Activated naive CD4-positive, alpha-beta T cell (primary cell): ENCODE measurements at places on chromosomes 3 and 15.

- no peak for DNase-seq
Observed at GRCh38 chr3:146892041-146892440, 286.9 kb upstream of the PLSCR5 start.

DNA sequence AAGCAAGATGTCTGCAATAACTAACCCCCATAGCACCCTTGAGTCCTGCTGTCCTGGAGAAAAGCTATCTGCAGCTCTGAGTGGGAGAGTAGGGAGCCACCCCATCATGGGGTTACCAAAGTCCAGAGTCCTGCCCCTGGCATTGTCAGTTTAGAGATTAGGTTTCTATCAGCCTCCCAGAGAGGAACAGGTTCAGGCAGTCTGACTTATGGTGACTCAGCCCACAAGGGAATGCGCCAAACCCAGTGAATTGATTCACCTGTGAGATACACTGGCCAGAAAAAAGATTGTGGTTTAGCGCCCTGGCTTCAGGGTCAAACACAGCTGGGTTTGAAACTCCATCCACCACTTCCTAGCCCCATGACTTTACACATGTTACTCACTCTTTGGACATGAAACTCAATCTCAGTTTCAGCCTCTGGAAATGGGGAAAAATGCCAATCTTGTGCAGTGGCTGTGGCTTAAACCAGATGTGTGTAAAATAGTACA is 263.6 kb upstream of the HES1 start:
- no peak for DNase-seq

GRCh38 chr3:107975529-107976201 is 115.2 kb downstream of the CD47 start:
- DNase-seq, result no peak

DNA sequence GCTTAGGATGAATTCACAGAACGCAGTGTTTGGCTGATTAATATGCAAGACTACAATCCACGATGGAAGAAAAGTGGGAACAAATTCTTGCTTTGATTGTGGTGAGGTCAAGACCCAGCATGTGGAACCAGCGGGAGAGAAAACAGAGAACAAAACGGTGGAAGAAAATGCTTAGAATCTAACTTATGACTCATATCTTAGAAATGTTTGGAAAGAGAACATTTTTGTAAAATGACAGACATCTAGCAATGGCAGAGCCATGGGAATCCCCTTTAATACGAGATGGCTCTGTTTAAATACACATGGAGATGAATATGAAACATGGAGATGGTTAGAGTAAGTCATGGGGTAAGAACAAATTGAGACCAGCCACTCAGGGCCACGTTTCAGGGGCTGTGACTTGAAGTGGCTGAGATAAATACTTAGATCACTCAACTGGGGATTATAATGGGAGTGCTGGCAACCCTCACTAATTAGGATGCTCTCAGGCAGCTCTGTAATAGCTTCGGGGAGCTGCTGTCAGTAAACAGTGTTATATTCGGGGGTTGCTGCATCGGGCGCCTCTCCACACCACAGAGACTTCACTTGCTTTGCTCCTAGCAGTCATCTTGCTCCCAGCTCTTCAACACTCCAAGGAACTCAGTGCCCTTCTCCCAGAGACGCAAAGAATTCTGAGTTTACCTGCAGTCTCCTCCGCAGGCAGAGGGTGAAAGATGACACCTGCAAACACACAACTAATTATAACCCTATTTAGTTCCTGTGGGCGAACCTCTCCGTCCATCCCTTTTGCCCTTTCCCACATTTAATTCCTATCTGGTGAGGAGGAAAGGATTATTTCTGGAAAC is 68.0 kb upstream of the ONECUT1 start:
- no peak for DNase-seq

GRCh38 chr3:27560484-27561056 is 76.4 kb upstream of the SLC4A7 start:
- no peak for DNase-seq

GRCh38 chr3:155423526-155424322 is 130.2 kb upstream of the STRIT1 start:
- DNase-seq, result no peak

DNA sequence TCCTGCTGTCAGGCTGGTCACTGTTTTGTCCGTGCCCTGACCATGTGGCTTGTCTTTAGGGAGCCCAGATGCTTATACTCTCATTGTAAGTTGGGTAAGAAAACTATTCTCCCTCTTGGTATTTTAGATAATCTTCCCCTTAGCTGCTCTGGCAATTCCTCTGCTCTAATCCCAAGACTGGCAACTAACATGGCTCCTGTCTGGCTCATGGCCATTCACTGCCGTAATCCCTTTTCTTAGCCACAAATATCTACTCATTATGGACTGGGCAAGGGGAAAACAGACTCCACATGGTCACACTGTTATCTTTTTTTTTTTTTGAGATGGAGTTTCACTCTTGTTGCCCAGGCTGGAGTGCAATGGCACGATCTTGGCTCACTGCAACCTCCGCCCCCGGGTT is 38.8 kb downstream of the TYRO3 start:
- no peak for DNase-seq

DNA sequence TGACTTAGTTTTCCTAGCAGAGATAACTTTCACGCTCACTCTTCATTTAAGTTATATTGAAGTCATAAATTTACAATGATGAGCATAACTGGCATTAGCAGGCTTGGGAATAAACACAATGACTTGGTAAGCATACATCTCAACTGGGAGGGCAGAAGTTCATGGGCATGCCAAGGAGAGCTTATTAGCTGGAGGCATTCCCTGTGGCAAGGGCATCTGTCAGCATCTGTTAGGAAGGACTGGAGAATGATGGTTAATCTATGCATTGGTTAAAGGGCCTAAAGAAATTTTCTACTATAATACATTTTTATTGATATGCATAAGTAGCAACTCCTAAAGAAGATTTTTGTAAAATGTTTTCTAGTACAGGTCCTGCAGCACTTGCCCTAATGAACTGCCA is 52.4 kb downstream of the NEK11 start:
- no peak for DNase-seq

GRCh38 chr15:73857193-73857920 is 16.0 kb upstream of the TBC1D21 start:
- no peak for DNase-seq

DNA sequence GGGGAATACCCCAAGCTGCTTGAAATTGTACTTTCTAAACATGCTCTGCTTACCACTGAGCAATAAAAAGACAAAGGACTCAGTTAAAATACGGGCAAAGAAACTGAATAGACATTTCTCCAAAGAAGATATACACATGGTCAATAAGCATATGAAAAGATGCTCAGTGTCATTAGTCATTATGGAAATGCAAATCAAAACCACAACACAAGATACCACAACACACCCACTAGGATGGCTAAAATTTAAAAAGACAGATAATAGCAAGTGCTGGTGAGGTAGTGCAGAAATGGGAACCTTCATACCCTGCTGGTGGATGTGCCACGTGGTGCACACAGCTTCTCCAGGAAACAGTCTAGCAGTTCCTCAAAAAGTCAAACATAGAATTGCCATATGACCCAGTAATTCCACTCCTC is 21.3 kb downstream of the LRIG1 start:
- no peak for DNase-seq

GRCh38 chr3:12302564-12302963 is 13.7 kb downstream of the PPARG start:
- DNase-seq, result no peak

- DNase-seq, result no peak
Observed at GRCh38 chr3:161026612-161027510, 78.3 kb downstream of the B3GALNT1 start.

- no peak for DNase-seq
Observed at GRCh38 chr15:67164811-67165253, 89.6 kb downstream of the AAGAB start.

DNA sequence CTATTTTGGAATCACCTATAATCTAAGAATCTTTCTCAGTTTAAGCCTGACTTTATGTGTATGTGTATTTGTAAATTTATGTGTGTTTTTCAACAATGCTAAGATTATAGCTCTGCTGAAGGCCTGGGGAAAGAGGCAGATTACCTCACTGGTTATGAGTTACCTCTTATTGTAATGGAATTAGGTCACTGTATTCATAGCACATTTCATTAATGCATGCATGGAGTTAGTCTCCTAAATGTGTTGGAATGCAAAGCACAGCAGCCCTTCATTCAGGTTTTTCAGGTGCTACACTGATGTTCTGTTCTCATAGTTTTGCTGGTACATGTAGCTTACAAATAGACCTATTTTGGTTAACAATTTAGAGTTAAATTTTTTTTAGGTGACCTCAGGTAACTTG is 9.5 kb downstream of the GPR87 start:
- no peak for DNase-seq

GRCh38 chr3:88657459-88657858 is 450.0 kb upstream of the EPHA3 start:
- no peak for DNase-seq

DNA sequence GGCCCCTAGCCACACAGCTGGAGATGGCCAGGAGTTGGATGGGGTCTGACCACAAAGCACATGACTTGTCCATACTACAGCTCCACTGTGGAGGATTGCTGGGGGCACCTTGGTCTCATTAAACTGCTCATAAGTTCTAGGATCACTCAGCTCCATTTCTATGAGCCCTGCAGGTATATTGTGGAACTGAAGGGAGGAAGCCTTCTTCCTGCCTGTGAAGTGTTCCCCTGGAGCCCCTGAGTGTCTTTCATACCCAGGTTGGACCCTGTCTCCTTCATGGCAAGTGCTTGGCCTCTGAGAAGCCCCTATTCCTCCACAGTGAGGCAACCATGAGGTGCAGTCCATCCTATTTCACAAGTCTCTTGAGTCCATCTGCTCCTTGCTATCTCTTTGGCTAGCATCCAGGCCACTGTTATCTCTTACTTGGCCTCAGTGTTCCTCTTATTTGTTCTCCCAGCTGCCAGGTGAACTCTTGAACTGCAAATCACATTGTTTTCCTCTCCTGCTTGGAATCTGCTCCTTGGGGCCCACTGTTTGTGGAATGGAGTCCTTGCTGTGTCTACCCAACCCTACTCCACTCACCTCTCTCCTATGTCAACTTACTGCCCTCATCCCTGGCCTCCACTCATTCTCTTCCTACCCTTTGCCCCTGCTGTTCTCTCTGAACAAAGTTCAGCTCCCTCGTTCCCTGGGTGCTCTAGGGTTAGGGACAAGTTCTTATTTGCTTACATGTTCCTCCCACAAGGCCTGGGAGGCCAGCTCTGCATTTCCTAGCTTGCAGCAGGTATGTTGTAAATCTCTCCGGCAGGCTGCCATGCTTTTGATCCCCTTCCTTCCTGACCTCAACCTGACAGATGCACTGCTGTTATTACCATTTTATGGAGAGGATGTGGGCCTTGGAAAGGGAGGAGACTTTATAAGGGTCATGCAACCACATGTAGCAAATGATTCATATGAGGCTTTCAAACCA is 1.2 kb downstream of the ACOX2 start:
- DNase-seq, result no peak

- no peak for DNase-seq
Observed at GRCh38 chr15:48880070-48880634, 2.2 kb downstream of the EID1 start.

DNA sequence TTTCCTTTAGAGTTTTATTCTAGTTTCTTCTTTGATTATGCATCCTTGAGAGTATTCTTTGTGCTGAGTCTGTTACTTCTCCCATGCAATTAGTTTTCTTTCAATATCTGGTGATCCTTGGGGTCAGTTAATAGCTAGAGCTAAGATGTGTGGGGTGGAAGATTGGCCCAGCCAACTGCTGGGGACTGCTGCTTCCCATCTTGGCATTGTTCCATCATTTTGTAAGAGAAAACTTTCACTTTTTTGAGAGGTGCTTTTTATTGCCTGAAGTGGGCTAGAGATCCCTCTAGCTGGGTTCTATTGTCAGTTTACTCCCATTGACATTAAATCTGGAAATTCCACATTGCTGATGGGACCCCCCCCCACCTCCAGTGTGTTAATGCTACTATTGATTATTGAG is 15.4 kb downstream of the BCL2L10 start:
- DNase-seq, result no peak

GRCh38 chr3:153503873-153504272 is 341.8 kb downstream of the RAP2B start:
- no peak for DNase-seq

DNA sequence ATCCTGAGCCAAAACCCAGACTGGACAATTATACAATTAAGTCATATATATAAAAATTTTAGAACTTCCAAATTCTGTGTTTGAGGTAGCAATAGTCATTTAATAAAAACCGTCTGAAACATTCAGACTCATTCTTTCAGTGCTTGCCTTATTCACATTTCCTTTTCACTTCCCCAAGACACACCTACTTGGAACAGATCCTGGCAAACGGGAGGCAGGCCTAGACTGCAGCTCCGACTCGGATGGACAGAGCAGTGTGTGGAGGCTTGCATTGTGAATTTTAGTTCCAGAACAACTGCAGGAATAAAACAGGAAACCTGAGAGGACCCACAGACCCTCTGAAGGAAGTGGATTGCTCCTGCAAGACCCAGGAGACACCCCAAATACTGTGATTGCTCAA is 341.4 kb downstream of the CNTN3 start:
- DNase-seq, result no peak

DNA sequence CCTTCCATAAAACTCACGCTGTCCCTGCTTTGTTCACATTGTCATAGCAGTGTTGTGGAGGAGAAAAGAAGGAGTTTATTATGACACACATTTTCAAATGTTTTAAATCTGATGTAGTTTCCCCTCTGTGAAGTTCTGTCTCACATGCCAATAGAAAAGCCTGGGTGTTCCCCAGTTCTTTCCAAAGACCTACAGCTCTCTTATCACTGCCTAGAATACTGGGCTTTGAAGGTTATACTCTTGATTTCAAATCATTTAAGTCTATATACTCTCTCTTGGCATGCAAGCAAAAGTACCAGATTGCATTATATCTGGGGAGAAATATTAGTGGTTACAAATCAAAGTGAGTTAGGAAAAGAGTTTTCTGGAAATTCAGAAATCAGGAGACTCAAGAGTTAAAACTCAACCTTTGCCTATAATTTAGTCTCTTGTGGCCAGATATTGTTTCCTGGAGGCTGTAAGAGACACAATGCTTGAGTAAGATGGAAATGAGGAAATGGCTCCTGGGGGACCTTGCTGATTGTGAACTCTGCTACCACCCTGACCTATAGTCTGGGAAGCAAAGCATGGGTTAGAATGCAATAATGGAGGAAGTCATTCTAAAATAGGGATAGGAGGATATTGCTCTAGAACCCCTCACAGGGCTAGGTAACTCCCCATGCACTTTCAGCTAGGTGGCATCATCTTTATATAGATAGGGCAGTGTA is 182.8 kb downstream of the KCNAB1 start:
- no peak for DNase-seq

DNA sequence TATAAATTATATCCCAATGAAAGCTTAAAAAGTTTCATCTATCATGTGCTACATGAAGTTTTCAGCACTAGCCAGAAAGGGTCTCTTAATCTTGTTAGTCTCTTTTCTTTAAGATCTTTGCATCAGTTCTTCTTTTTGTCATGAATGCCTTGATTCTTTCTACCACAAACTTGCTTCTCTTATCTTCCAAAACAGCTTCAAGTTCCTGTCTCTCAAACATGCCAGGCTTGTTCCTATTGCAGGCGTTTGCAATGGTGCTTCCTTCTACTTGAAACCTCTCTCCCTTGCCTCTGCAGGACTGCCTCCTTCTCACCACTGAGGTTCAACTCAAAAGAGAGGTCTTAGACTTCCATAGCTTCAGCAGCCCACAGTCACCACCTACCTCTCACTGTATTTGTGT is 104.3 kb upstream of the FRMD4B start:
- no peak for DNase-seq
